DND-41 (cell line): ENCODE measurements at places on chromosomes 2 and 18.

GRCh38 chr2:29212009-29212408, 96.8 kb downstream of the CLIP4 start:
- DNase-seq, result no peak

- DNase-seq, result no peak
Measured at GRCh38 chr18:53114441-53114840, 774.4 kb downstream of the DCC start.

GRCh38 chr2:111662771-111663470, 221.1 kb downstream of the ANAPC1 start:
- DNase-seq, result peak; percentile 3

GRCh38 chr2:165601928-165602521, 132.5 kb downstream of the CSRNP3 start:
- no peak for DNase-seq

DNA sequence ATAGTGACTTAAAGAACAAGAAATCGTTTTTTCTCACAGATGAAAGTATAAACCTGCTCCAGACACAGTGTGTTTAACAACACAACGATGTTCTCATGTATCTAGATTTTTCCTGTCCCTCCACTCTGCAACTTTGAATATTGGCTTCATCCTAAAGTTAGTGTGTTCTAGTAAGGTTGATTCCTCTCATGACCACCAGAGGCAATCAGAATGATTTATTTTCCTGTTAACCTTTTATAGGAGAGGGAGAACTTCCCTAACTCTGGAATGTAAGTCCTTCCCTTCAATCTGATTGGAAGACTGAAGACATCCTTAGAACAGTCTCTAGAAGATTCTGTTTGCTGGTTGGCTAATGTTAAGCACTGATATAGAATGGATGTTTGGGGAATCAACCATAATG, 41.0 kb upstream of the TAF4B start:
- no peak for DNase-seq

GRCh38 chr2:1563943-1564891, 151.0 kb downstream of the TPO start:
- peak; percentile 64 for DNase-seq

- DNase-seq, result no peak
Measured at GRCh38 chr18:80204142-80204541, 43.2 kb downstream of the PARD6G start.

- no peak for DNase-seq
Measured at GRCh38 chr18:7729868-7730267, 162.8 kb downstream of the PTPRM start.

DNA sequence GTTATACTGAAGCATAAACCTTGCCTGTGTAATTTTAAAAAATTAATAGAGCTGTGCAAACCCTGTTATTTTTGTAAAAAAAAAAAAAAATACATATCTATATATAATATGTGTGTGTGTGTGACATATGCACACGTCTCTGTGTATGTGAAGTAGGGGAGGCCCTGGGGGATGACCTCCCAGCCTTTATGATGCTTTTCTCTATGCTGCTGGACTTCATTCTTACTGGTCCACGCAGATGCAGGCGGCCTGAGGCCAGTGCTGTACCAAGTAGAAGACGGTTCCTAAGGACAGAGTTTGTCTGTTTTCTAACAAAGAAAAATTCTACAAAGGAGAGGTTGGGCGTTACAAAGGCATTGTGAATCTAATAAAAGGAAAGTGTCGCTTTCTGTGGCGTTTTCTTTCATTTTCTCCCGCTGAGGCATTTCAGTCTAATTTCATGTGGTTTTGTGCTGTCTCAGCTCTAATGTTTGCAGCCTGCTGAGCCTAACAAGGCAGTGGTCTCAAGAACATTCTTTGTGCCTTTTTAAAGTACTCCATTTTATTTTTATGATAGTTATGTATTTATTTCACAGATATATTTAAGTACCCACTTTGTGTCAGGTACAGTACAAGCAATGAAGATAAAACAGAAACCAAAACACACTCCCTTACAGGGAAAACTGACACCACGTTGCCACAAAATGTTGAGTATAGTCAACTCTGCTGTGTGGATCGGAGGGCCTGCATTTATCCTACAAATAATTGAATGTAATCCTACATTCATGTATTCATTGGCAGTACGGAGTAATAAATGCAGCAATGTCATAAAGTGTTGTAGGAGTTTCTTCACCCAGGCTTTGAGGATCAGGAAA, 118.0 kb downstream of the RAB3GAP1 start:
- no peak for DNase-seq

- DNase-seq, result no peak
Measured at GRCh38 chr18:76451396-76452331, 43.4 kb downstream of the ZNF516 start.

GRCh38 chr2:3633089-3633981, 24.7 kb upstream of the ALLC start:
- no peak for DNase-seq

DNA sequence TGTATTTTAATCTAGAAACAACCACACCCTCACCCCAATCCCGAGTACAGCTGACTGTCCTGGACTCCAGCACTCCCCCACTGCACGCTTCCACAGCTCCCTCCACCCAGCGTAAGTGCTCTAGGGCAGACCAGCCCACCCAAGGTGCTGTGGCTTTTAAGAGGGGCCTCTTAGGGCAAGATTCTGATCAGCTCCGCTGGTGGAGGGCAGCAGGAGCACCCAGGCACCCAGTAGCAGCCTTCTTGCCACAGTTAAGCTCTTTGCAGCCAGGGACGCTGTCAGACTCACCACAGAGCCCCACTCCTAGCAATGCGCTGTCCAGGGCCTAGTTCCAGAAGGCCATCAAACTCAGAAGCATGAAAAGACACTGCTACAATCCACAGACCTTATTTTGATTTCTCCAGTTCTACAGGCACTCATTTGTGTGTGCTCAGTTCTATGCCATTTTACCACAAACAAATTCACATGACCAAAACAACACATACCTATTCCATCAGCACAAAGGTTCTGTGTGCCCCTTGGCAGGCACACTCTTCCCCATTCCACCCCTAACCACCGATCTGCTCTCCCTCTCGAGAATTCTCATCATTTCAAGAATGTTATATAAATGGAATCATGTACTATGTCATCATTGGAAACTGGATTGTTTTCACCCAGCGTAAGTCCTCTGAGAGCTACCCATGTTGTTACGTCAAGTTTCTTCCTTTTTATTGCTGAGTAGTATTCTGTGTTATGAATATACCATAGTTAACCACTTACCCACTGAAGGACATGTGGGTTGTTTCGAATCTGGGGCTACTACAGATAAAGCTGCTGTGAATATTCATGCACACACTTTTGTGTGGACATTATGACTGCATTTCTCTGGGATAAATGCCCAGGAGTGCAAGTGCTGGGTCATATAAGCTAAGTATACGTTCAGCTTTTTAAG, 40.4 kb downstream of the PTPN2 start:
- DNase-seq, result peak; percentile 47

DNA sequence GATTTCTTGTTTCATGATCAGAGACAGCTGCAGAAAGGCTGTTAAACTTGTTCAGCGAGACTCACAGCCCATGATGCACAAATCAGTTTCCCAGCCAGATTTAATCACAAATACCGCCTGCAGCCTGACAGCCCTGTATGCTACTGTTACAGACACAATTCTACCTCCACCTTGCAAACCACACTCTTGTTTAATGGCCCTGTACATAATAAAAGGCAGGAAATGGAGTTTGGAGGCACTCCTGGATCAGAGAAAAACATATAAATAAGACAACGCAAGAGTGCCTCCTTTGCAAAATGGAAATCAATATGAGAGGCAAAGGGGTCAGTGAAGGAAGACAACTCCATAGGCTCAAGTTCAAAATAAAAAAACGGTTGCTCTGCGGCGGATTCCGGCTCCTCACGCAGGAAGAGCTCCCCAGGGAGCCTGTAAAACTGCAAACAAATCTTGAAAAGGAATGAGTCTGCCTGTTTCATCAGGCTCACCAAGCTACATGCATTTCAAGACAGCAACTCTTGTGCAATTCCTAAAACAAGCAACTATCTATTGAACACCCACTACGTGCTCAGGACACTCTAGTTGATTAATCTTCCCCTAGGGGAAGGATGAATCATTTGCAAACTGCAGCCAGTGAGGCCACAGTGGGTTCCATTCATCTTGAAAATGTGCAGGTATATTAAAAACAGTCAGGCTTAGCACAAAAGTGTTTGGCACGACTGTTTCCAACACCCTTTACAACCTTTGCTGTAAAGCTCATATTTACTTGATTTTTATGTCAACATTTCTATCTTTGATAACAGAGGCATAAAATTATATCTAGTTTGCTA, 37.5 kb downstream of the TBC1D8 start:
- DNase-seq, result peak; percentile 26

GRCh38 chr2:3399829-3400228, 20.3 kb downstream of the TRAPPC12 start:
- no peak for DNase-seq

- DNase-seq, result no peak
Measured at GRCh38 chr18:79352432-79352831, 43.3 kb upstream of the NFATC1 start.

DNA sequence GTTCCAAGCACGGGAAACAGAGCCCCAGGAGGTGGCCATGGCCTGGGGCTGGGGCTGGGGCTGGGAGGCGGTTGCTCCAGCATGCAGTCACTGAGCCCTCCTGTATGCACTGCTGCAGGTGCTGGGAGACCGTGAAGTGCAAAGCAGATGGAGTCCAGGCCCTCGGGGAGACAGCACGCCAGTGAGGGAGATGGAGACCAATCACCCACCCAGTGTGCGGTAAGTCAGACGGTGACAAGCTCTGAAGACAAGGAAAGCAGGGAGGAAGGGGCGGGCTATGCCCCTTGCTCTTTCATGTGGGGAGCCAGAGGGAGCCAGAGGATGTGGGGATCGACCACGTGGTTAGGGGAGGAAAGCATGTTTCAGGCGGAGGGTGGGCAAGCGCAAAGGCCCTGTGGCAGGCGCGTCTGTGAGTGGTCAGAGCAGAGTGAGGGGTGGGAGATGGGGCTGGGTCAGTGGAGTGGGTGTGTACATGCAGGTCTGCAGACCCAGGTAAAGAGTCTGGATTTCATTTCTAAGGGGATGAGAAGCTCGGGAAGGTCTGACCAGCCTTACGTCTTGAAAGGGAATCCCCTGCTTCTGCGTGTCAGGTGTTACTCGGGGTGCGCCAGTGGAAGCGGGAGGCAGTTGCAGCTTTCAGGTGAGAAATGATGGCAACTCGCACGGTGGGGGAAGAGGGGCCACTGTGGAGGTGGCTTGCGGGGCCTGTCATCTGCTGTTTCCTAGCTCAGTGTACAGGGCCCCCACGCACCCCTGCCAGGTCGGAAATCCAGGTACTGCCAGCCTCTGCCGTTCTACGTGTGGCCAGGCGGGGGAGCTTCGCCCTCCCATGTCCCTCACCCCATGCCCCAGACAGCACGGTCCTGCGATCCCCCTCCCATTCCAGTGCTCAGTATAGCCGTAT, 19.4 kb downstream of the RRM2 start:
- peak; percentile 93 for DNase-seq

- no peak for DNase-seq
Measured at GRCh38 chr2:180021850-180022249, 14.8 kb upstream of the CWC22 start.

- DNase-seq, result no peak
Measured at GRCh38 chr2:112096098-112096497, 41.0 kb downstream of the TMEM87B start.

DNA sequence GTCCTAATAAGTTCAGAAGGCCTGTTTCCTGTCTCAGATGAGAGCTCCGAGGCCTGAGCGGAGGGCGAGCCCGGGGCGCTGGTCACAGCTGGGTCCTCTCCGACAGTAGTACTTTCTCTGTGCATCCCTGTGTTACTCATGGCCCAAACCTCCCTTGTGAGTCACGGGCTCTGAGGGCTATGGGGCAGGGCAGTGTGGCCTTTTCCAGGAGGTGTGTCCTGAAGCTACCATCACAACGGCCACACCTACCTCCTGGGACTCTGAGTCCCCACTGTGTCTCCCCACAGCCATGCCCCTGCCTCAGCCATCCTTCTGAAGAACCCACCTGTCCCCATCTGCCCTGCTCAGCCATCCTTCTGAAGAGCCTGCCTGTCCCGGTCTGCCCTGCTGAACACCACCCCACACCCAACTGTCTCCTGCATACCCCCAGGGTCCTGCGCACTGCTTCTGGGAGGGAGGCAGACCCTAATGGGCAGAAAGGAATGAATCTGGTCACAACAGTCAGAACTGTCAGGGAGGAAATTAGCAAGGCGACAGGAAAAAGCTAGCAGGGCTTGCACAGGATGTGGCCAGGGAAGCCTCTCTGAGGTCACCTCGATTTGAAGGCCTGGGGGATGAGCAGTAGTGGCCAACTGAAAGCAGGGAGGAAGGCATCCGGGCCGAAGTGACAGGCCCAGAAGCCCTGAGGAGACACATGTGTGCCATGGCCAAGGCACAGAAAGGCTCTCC, 145.4 kb upstream of the RIOK3 start:
- peak; percentile 13 for DNase-seq

DNA sequence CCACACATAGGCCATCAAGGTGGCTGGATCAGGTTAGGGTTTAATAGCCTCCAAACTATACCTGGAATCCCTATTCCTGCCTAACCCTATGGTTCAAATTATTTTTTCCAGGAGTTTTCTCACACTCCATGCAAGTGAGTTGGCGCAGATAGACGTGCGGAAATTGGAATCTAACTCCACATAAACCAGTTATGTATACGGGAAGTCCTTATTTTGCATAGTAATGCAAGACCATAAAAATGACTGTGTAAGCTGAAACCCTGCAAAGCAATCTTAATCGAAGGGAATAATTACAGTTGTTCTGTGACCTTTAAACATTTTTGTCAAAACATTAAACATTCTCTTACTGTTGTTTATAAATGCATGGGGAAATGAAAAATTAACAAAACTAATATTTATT, 200.1 kb upstream of the SIX2 start:
- no peak for DNase-seq

DNA sequence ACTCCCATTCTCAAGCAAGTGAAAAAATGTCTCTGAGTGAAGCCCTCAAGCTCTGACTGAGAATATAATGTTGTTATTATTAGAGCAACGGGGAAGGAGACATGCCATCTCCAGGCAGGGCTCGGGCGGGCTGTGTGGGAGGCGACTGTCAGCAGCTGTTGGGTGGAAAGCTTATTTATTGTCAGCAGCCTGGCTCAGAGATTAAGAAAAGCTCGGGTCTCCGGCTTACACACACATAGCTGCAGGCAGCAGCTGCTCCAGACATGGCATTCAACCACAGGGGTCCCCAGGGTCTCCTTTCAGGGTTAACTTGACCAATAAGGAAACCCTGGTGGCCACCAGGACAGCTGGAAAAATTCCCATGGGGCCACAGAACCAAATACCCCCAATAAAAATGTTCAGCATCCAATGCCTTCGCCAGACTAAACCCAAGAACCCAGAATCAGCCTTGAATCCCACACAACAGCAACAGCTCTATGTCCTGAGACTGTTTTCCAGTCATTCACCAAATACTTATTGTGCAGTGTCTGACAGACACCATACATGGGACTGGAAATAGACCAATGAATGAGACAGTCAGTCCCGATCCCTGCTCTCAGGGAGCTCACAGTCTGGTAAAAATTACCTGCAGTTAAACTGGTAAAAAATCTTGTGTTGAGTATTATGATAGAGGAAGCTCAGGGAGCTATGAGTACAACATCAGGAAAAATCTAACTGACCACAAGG, 70.5 kb upstream of the RTN4 start:
- DNase-seq, result no peak
